ENCODE measurements at places on chromosomes 2 and 18. TPM values are rescaled to one million over a fixed set of nuclear protein-coding genes. Genes with fewer than 3 reads are reported as not detected.

GRCh38 chr2:199148076-199148845 lies 309.5 kb downstream of the SATB2 start:
- no peak for DNase-seq

- no peak for DNase-seq
Measured at GRCh38 chr2:145380436-145381017, 860.6 kb upstream of the ZEB2 start.

DNA sequence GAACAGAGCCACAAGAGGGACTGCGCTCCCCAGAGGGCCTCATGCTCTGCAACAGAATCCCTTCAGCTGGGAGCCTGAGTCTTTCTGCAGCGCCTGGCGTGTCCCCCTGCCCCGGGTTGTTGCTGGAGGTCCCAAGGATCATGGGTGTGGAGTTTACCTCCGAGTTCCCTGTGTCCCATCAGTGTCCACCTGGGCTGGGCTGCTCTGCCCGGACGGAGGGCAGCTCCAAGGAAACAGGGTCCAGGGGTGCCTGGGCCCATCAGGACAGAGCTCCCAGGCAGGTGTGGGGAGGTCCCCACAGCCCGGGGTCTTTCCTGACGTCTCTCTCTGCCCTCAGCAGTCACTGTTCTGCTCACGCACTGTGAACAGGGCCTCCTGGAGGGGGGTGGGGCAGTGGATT lies 63.5 kb downstream of the EMILIN2 start:
- DNase-seq, result no peak

Gene CAMKMT
- 26.1 TPM for total RNA-seq

Gene SPATA3
- 1.9 TPM for total RNA-seq

Gene POTEC
- not detected for total RNA-seq

DNA sequence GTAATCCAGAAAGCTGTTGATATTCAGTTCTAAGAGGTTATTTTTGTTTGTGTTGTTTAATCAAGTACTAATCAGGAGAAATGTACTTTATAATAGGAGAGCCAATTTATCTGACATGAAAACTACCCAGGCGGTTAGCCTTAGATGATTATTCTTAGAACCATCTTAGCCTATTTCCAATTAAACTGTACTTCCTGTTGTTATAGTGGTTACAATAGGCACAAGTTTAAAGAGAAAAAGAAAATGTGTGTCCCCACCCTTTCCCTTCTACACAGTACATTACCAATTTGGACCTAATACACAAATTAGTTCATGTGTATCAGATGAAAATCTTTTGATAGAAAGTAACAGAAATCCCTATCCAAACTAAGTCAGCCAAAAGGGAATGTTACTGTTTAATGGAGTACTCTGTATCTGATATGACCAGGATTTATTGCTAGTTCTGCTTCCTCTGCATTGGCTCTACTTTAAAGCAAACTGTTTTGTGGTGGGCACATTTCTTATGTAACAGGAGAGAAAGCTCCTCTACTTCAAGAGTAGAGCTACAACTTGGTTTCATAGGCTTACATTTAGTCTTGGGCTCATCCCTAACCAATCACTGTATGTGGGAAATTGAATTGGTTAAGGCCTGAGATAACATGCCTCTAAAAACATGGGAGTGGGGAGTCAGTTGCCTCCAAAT lies 217.9 kb downstream of the UBE2E3 start:
- DNase-seq, result no peak

Gene SLC19A3
- not detected for total RNA-seq

- no peak for DNase-seq
Measured at GRCh38 chr2:65937379-65938160, 497.4 kb upstream of the MEIS1 start.

DNA sequence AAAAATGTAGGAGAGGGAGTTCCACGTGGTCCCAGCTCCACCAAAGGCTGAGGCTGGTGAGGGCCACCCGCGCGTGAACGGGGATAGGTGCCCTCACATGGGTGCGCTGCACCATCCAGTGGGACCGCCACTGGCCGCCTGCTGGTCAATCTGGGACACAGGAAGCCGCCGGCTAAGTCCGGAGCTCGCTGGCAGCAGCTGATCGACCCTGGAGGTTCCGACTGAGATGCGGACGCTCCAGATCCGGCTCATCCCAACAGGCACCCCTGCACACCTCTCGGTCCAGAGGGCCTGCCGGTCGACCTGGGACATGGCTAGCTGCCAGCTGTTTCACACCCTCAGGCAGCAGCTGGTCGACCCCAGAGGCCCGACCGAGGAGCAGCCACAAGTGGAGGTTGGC lies 116.5 kb upstream of the ANKRD30BL start:
- no peak for DNase-seq

DNA sequence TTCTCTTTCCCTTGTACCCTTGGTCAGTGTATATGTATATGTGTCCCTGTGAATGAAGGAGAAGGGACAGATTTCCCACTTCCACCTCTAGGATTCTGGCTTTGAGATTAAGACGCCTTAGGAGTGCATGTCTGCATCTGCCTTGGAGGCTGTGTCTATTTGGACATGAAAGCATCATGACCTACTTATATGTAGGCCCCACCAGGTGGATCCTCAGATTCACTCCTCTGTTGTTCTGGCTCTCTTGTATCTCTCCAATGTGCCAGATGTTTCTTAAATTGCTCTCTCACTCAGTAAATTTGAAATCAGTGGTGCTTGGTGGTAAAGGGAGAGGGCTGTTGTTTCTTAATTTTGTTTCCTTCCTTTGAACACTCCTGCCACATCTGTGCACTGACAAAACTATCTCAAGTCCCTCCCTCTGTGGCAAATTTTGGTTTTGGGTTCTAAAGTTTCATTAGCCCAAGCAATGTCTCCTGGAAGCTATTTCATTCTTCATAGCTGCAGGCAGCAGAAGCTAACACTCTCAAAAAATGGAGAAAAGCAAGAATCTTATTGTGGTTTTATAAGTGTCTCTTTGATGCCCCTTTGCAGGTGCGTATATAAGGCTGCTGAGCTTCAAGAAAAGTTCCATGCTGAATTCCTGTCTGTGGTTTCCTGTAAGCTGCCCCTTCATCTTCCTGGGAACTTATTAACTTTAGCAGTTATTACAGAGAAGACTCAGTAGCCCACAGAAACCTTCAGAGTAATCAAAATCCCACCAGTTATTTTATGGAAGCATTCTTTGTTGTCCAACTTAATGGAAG lies 179.7 kb upstream of the SETBP1 start:
- no peak for DNase-seq

GRCh38 chr2:98050070-98050469 lies 36.9 kb upstream of the VWA3B start:
- DNase-seq, result no peak

GRCh38 chr2:232488721-232489300 lies 1.2 kb upstream of the ECEL1 start:
- no peak for DNase-seq

GRCh38 chr2:43075811-43076585 lies 150.4 kb downstream of the ZFP36L2 start:
- DNase-seq, result no peak

Gene IL1R2
- total RNA-seq, result 11.0 TPM

- DNase-seq, result no peak
Measured at GRCh38 chr2:241224018-241224850, 35.8 kb downstream of the ANO7 start.

DNA sequence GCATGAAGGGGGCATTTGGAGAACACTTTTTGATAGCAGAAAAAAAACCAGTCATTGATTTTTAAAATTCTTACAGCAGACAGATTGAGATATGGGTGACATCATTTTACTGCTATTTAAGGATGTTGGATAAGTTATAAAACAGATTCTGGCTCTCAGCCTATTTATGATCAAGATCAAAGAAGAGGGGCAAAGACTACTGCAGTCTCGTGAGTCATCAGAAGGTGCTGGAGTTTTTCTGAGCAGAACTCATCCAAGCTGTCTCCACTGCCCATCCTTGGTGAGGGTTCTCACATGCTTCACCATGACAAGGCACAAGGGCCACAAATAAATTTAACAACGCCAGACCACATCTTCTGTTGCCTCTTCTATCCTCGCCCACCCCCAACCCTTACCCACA lies 58.8 kb downstream of the ST6GAL2 start:
- no peak for DNase-seq

DNA sequence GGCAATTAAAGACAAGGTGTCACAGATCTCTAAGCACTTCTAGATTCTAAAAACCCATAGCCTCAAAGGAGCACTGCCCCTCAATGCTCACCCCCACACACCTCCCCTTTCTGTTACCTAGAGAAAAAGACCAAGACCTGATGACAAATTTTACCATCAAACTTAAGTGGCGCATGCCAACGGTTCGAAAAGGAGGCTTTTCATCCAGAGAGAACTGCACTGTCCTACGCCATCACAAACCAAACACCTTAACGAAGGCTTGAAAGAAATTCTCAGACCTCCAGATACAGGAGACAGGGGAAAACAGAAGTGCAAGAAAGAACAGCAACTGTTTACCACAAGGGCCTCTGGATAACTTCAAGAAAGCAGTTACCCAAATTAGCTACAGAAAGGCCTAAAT lies 2.0 kb upstream of the ZC3H6 start:
- no peak for DNase-seq

Gene IL36B
- total RNA-seq, result not detected

Gene TDRD15
- total RNA-seq, result not detected

GRCh38 chr2:206054952-206055351 lies 31.0 kb downstream of the INO80D start:
- DNase-seq, result no peak

Gene CAPN14
- 0.60 TPM for total RNA-seq

DNA sequence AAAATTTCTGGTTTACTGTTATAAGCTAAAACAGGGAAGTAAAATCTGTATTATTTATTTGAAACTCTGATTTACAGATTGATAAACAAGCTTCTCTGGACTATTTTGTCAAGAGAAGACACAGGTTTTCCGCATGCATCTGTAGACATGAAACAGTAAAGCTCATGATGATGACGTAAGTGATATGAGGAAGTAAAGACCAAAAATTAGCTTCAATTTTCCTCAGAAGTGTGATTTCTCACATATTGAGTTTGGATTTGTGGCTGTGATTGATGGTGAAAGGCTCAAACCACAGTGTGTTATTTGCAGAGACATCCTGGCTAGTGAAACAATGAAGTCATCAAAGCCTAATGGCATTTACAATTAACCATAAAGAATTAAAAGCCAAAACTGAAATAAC lies 12.6 kb upstream of the LONRF2 start:
- no peak for DNase-seq

Data from activated T-cell treated with anti-CD3 and anti-CD28 coated beads, Interleukin-2, amount 50 U/mL, for 72 hours (primary cell).